ENCODE measurements at places on chromosomes 11 and 22.

- DNase-seq: no peak
These were observed 29.8 kb downstream of the MAML2 start for GRCh38 chr11:96313163-96313562.

- no peak for DNase-seq
These were observed 9.5 kb downstream of the ATXN10 start for GRCh38 chr22:45680932-45681700.

- DNase-seq: peak; percentile 81
These were observed at the start of gene CD6 for GRCh38 chr11:60971520-60971919. CD6 (plus strand) TSS chr11:60971680; CDS start chr11:60971866, 186 bp downstream.

DNA sequence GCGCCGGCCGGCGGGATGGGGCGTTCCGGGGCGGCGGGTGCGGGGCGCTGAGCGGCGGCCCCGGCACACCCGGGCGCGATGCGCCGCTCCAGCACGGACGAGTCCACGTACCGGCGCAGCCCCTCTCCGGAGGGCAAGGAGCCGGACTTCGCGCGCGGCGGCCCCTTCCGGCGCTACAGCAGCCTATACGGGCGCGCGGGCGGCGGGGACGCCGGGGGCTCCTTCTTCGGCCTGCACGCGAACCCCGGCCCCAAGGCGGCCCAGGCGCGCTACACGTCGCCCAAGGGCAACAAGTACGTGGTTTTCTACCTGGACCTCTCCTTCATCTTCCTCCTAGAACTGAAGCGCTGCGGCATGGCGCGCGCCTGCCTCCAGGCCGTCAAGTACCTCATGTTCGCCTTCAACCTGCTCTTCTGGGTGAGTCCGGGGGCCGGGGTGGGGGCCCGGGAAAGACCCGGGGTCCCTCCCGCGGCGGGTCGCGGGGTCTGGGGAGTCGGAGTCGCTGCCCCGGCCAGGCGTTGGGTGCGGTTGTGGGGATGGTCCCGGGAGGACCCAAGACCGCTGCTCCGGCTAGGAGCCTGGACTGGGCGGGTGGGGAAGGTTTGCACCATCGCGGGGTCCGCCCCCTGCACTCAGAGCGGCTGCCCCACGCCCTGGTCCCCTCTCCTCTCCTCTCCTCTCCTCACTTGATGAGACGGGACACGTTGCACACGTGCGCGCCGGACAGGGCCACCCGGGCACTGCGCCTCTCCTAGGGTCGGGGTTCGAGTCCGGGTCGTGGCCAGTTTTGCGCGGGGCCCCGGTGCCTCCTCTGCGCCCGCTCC is 7.5 kb downstream of the TSPAN4 start:
- DNase-seq: no peak

DNA sequence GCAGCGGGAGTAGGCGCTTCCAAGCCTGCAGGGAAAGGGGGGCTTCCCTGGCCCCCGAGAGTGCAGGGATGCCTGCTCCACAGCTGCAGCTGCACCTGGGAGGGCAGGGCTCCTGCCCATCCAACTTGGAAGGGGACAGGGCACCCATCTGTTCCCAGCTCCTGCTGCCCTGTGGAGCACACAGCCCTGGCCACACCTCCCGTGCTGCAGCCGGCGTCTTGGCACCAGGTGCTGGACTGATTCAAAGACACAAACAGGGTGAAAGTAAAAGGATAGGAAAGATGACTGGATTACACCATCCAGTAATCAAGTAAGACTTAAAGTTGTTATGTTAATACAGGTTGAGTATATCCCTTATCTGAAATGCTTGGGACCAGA is 14.8 kb downstream of the NPAT start:
- no peak for DNase-seq

GRCh38 chr11:23021287-23021863 is 161.1 kb upstream of the CCDC179 start:
- no peak for DNase-seq

DNA sequence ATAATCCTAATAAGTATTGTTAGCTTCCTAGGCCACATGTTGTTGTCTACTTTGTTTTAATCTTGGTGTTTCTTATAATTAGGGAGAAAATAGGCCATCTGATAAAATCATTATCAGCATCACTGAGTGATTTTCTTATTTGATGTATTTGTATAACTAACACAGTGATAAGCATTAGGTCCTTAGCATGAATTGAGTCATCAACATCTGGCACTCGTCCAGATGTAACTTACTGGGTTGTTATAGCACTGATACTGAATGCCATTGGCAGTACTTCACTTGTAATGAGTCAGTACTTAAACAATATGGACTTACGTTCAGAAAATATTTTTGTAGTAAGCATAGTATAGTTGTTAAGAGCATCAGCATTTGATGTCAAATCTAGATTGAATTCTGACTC is 16.2 kb downstream of the API5 start:
- DNase-seq: no peak

DNA sequence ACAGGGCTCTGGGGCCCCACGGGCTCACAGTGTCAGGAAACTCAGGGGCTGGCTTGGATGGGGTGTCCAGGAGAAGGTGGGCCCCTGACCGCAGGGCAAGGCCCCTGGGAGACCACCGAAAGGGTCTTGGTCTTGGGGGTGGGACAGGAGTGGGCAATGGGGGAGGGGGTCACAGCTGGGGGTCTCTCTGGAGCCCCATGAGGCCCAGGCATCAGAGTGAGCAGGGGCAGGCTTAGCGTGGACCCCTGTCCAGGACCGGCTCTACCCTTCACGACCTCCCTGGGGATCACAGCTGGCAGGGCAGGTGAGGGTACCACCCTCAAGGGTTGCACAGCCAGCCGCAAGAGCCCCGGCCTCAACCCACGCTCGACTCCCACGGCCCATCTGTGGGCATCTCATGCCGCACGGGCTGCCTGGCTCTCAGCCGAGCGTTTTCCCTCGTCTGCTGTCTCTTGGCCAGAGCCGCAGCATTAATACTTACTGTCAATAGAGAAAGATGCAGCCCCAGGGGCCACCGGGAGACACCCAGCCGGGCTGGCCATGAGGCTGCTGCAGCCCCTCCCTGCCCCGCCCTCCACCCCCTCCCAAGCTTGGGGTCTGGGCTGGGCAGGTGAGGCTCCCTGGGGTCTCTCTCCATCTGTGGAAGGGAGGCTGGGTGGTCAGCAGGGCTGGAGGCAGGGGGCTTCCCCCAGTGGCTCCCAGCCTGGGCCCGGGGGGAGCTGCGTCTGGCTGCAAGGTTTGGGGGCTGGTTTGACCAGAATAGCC is 662 bp downstream of the MUC5B start:
- DNase-seq: no peak

- no peak for DNase-seq
These were observed 13.3 kb upstream of the OOSP4B start for GRCh38 chr11:60003729-60004128.

- DNase-seq: no peak
These were observed 129.1 kb downstream of the SNX19 start for GRCh38 chr11:130787092-130787616.

DNA sequence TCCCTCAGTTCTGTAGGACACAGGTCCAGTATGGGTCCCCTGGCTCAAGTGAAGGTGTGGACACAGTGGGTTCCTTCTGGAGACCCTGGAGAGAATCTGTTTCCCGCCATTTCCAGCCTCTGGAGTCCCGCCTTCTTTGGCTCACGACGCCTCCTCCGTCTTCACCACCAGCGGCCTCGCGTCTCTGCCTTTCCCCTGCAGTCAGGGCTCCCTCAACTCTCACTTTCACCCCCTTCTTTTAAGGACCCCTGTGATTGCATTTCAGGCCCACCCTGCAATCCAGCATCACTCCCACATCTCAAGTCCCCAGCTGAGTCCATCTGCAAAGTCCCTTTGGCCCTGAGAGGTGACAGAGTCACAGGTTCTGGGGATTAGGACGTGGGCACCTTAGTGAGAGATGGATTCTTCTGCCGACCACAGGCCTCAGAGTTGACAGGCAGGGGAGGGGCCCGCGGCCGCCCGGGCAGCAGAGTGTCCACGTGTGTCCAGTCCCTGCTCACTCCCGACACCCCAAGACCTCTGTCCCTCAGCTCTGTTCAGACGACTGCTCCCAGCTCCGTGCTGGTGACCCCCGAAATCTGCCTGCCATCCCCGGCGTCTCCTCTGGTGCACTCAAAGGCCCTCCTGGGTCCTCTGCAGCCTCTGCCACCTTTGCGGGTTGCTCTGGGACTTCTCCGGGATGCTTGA is 36.9 kb upstream of the KRTAP5-7 start:
- DNase-seq: no peak

GRCh38 chr22:46281866-46282678 is 14.3 kb downstream of the TTC38 start:
- DNase-seq: no peak

DNA sequence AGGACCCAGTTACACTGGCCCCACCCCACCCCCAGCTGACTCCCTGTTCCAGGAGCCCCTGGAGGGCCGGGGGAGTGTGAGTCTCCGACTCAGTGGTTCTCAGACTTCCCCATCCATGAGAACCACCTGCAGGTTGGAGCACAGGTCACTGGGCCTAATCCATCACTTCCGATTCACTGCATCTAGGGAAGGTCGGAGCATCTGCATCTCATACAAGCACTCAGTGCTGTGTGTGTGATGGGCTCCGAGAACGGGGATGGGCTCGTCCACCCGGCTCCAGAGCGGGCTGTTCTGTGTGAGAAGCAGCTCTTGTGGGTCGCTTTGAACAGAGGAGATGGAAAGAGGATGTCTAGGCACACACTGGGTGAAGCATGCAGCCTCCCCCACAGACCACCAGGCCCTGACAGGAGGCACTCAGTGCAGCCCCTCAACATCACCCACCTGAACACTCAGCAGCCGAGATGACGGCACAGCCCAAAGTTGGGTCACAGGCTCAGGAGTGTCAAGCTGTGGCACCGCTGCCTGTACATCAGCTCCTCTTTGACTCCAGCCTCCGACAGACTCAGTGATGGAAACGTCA is 541.4 kb downstream of the BRD1 start:
- DNase-seq: no peak

GRCh38 chr22:50703726-50704509 is 31.3 kb downstream of the SHANK3 start:
- no peak for DNase-seq

GRCh38 chr11:128116885-128117284 is 470.5 kb downstream of the ETS1 start:
- no peak for DNase-seq

DNA sequence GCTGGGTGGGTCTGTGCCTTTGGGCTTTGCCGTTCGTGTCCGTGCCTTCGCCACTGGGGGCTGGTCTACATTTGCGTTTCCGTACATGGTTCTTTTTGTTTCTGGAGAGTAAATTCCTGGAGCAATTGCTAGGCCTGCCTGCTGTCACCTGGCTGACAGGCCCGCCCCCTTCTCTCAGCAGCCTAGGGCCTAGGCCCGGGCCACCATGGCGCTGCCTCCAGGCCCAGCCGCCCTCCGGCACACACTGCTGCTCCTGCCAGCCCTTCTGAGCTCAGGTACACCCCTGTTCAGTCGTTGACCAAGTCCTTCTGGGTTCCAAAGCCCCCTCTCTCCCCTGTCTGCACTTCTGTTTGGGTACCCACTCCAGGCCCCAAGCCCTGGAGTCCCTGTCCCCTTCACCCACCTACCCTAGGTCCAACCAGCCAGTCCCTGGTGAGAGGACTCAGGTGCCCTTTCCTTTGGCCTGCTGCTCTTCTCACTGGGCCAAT is 649 bp downstream of the TMEM25 start:
- no peak for DNase-seq

- no peak for DNase-seq
These were observed 2.8 kb upstream of the POLA2 start for GRCh38 chr11:65258988-65259387.

DNA sequence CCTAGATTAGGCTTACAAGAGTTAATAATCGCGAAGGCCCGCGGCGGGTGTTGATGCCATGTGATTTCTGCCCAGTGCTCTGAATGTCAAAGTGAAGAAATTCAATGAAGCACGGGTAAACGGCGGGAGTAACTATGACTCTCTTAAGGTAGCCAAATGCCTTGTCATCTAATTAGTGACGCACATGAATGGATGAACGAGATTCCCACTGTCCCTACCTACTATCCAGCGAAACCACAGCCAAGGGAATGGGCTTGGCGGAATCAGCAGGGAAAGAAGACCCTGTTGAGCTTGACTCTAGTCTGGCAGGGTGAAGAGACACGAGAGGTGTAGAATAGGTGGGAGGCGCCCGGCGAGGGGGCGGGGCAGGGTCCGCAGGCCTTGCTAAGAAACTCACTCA is 65.5 kb downstream of the AAMDC start:
- DNase-seq: no peak

GRCh38 chr11:115927823-115928329 is 423.7 kb upstream of the CADM1 start:
- DNase-seq: no peak

GRCh38 chr11:11985016-11985715 is 23.3 kb downstream of the DKK3 start:
- no peak for DNase-seq

- no peak for DNase-seq
These were observed 45.3 kb downstream of the CHRDL2 start for GRCh38 chr11:74685905-74686304.

DNA sequence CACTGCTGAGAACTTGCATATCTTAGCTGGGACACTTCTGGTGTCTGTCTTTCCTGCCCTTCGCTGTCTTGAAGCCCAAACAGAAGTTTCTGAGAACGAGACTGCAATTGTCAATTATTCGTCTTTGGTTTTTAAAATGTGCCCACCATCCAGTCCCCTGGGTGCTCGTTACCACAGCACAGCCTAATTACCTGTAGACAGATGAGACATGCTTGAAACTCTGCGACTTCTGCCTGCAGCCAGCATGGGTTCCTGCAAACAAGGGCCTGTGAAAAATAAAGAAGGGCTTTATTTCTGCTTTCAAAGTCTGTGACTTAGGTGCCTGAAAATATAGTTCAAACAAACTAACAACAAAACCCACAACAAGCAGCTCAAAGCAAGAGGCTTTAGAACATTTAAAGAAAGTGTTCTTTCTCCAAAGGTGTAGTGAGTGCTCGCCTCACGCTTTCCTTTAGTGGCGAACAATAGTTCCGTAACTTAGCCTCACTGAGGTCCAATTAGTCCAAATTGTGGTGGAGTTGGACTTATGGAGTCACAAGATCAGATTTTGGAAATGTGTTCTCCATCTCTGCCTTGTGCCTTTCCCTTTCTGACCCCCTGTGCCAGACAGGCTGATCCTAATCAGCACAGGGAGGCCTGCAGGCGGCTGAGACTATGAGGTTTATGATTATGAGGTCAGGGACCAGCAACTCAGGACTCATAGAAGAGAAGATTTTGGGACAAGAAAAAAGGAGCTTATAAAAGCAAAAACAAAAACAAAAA is 20.4 kb upstream of the GRAMD1B start:
- DNase-seq: no peak
